Renal pelvis (tissue), 12 donors: ENCODE measurements at places on chromosomes 4 and X.
A peak's percentile ranks its signal among the peaks of the same experiment; 100 is the strongest.

DNA sequence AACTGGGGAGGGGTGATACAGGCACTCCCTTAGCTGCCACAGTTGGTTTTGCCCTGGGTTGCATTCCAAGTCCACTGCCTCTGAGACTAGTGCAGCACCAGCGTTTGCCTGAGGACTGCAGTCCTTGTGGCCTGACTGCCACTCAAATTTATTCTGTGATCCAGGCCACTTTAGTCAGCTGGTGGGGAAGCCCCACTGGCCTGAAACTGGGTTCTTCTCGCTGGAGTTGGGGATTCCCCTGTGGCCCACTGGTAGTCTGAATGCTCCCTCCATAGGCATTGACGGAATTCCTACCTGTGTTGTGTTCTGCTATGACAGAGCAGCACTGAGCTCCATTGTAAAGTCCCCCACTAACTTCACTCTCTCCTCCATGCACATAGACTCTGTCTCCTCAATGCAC, 63.8 kb downstream of the PTPN13 start:
- DNase-seq = no peak

- DNase-seq = no peak
Measured at GRCh38 chrX:115504167-115504566, 56.8 kb upstream of the PLS3 start.

- DNase-seq = no peak
Measured at GRCh38 chr4:89142691-89143669, 31.6 kb downstream of the TIGD2 start.

- DNase-seq = peak; percentile 15
Measured at GRCh38 chrX:151753313-151754046, 18.9 kb downstream of the CNGA2 start.

GRCh38 chr4:85792376-85793232, 317.7 kb downstream of the ARHGAP24 start:
- DNase-seq = peak; percentile 65

GRCh38 chrX:12981880-12982279, 7.0 kb downstream of the TMSB4X start:
- no peak for DNase-seq

- no peak for DNase-seq
Measured at GRCh38 chrX:124035657-124036056, 74.2 kb downstream of the STAG2 start.

DNA sequence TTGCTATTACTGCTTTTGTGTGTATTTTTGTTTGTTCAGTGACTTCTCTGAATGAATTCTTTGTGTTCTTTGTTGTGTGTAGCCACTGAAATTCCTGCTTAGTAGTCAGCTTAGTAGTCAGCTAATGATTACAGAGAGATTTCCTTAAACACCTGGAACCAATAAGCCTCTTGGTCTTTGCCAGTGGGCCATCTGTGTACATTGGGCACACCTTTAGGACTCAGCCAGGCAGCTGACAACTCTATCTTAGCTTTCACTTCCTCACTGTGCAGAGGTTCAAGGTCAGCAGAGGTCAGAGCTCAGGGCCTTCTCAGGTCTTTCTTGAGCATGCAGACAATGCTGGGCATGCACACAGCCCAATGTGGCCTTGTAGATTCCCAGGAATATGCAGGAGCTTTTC, 59.3 kb downstream of the RWDD4 start:
- DNase-seq = no peak

DNA sequence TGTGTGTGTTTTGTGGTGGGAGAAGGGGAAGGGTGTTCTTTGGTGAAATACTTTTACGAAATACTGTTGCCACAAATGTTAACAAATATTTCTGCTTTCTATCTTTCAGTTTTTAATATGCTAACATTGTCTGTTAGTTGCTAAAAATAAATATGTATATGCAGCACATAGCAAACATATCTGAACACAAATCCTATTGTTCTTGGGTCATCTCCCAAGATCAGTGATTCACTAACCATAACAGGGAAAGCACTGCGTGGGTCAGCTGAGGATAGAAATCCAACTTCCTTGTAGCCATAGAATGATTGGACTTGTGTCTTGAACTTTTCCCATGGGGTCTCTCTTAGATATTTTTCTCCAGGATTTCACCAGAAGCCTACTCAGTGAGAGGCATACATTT, 250.3 kb upstream of the FAM47A start:
- DNase-seq = no peak

DNA sequence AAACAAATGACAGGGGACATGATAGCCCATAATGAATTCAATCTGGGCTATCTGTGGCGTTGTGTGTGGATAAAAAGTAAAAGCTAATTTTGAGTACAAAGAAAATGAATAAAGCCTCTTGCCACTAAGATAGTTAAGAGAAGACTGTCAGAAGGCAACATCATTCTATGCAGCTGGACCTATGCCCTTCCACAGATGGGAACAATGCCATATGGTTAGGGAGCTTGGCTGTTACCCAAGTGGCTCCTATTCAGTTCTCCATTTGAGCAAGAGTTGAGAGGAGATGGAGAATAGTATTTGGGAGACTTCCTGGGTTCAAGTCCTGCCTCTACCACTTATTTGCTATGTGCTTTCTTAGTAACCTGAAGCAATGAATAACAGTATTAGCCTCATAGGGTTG, 107.7 kb downstream of the ANXA3 start:
- no peak for DNase-seq

DNA sequence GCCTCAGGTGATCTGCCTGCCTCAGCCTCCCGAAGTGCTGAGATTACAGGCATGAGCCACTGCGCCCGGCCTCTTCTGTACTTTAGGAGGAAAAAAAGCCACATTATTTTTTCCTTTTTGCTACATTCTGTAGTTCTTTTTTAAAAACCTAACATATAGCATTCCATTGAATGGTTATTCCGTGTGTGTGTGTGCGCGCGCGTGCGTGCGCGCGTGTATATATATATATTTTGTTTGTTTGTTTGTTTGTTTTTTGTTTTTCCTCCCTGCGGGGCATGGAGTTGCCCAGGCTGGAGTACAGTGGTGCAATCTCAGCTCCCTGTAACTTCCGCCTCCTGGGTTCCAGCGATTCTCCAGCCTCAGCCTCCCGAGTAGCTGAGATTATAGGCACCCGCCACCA, 59.5 kb downstream of the ARHGAP10 start:
- DNase-seq = no peak

- no peak for DNase-seq
Measured at GRCh38 chrX:17039826-17040225, 93.4 kb downstream of the REPS2 start.

- no peak for DNase-seq
Measured at GRCh38 chr4:166482758-166483157, 609.7 kb downstream of the TLL1 start.

DNA sequence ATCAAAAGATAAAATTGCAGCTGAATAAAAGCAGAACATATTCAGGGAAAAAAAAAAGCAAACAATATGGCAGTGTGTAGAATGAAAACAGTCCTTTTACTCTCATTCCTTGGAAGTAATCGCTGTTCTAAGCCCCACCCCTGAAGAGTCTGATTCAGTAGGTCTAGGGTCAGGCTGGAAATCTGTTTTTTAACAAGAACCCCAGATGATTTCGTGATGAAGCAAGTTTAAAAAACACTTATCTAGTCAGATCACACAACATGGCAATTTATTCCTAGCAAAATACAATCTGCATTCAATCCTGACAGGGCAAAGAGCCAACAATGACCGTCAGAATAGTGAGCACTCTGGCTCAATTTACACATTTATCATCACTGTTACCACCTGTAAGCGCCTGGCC, 16.1 kb downstream of the FAM120C start:
- no peak for DNase-seq

- no peak for DNase-seq
Measured at GRCh38 chr4:81350040-81350439, 121.7 kb downstream of the RASGEF1B start.

GRCh38 chr4:63361066-63361465, 1048.2 kb downstream of the TECRL start:
- DNase-seq = no peak

DNA sequence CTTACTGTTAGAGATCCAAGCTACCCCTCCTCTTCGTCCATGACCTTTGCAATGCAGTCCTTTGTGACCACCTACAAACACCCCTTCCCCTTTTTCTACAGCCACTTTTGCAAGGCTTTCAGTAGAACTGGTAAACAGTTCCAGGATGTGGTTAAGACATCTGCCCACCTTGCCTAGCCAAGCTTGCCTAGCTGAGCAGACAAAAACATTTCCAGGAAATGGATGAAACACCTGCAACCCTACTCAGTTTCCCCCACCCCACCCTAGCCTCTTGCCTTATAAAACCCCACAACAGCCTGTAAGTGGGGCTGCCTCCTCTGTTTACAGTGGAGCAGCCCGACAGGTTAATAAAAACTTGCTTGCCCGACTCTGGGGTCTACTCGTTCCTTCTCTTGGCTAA, 133.8 kb downstream of the ZC4H2 start:
- no peak for DNase-seq

- no peak for DNase-seq
Measured at GRCh38 chr4:111187108-111187507, 564.2 kb upstream of the PITX2 start.

- DNase-seq = no peak
Measured at GRCh38 chrX:151929126-151929525, 16.4 kb downstream of the MAGEA4 start.

GRCh38 chrX:149259241-149259640, 245.9 kb downstream of the IDS start:
- no peak for DNase-seq

GRCh38 chr4:10736895-10737294, 52.3 kb upstream of the CLNK start:
- no peak for DNase-seq

- DNase-seq = no peak
Measured at GRCh38 chr4:41069838-41070237, 144.5 kb downstream of the APBB2 start.

- DNase-seq = no peak
Measured at GRCh38 chrX:109374262-109374960, 107.5 kb downstream of the GUCY2F start.

- no peak for DNase-seq
Measured at GRCh38 chr4:139154538-139154937, 22.5 kb downstream of the ELF2 start.

DNA sequence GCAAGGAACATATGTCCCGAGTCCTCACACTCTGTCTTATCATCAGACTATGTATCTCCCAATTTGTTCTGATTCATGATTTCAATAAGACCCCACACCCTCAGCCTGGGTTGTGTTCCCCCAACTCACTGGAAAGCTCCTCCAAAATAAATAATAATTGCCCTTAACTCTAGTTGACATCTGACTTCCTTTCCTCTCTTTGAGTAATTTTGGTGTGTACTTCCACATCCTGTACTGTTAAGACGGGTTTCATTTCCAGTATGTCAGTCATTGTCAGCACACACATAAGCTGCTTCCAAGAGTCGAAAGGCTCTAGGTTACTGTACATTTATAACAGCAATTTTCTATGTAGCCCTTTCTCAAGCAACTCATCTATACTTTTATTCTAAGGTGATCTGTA, 52.2 kb upstream of the C1QTNF7 start:
- no peak for DNase-seq

- DNase-seq = no peak
Measured at GRCh38 chr4:73908965-73909364, 39.8 kb downstream of the CXCL1 start.

GRCh38 chr4:170005472-170005871, 20.7 kb downstream of the MFAP3L start:
- peak; percentile 42 for DNase-seq

DNA sequence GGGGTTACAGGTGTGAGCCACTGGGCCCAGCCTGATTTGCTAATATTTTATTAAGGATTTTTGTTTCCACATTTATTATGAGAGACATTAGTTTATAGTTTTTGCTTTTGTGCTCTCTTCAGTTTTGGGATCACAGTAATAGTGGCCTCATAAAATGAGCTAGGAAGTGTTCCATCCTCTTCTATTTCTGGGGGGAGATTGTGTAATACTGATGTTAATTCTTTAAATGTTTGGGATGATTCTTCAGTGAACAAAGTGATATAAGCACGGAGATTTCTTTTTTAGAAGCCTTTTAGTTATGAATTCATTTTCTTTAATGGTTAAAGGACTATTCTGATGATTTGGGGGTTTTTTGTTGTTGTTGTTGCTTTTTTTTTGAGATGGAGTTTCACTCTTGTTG, 41.3 kb downstream of the RBMX start:
- DNase-seq = no peak

GRCh38 chr4:73533515-73534422, 52.2 kb downstream of the AFM start:
- no peak for DNase-seq

GRCh38 chr4:98226396-98226795, 34.8 kb upstream of the RAP1GDS1 start:
- no peak for DNase-seq

GRCh38 chrX:77949840-77950239, 19.6 kb downstream of the PGAM4 start:
- no peak for DNase-seq

- no peak for DNase-seq
Measured at GRCh38 chrX:68878977-68879645, 50.3 kb downstream of the EFNB1 start.

DNA sequence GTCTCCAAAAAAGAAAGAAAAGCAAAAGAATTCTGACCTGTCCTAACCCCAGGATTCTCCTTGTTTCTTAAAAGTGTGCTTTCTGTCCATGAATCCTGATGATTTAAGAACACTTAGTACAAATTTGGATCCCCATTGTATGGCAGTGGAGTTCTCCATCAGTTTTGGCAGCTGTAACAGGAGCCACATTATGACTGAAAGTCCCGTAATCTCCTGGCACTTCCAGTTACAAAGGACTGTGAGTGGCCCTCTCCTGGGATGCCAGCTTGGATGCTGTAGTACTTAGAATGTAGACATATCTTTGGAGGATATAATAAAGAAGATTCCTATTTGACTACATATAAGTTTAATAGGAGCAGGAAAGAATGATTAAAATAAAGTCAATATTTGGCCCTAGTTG, 20.6 kb downstream of the AP1AR start:
- no peak for DNase-seq

- peak; percentile 3 for DNase-seq
Measured at GRCh38 chr4:103786014-103786413, 66.2 kb upstream of the TACR3 start.

DNA sequence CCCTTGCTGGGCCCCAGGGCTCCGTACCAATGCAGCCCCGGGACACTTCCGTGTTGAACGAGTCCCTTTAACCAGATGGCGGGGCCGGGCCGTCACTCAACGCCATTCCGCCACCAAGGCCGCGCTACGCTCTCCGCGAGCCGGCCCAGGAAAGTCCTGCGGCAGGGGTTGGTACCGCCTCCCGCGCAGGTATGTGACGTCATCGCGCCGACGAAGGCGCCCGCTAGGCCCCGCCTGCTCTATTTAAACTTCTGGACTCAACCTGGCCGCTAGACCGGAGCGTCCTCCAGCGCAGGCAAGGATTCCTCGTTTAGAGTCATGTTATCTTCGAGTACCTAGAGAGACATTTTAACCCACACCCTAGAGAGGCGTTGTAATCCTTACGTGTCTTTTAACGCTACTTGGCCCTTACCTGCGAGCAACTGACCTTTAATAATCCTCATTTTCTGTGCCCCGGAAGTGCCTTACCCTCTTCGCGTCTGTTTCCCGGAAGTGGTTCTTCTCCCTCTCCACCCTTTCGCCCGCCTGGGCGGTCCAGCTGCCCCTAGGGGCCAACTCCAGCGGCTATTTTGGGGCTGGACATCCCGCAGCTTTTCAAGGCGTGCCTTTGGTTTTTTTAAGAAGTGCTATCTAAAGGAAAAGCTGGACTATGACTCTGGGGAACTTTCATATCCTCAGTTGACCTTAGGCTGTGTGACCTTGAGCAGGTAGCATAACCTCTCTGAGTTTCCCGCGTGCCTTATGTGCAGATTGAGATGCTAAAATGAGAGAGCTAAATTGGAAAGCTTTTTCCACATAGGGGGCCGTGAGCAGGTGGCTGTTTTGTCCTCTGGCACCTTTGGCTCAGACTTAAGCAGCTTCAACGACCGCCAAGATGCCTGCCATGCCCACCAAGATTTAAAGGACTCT, at the start of gene PNPLA4:
Gene PNPLA4 (minus strand): TSS at position 155 of the 909 bp plus-strand sequence. CDS start 1,294 bp downstream, outside the sequence.
- peak; percentile 88 for DNase-seq
